Stimulated activated CD8-positive, alpha-beta memory T cell treated with anti-CD3 and anti-CD28 coated beads, Interleukin-2, amount 100 ng/mL, for 1 hour (primary cell): ENCODE measurements at places on chromosomes 11 and 22.

GRCh38 chr11:130999086-130999485, 82.8 kb upstream of the SNX19 start:
- no peak for DNase-seq

DNA sequence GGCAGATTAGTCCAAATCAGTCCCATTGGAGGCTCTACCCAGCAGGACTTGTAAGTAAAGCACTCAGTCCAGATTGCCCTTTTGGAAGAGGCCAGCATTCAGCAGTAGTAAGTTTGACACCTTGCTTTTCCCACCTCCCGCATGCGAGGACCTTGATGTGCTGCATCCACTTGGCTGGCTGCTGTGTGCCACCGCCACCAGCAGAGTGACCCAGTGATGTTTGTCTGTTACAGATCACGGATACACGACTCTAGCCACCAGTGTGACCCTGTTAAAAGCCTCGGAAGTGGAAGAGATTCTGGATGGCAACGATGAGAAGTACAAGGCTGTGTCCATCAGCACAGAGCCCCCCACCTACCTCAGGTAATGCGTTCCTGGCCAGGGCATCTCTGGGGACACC, 6.6 kb downstream of the SMARCB1 start:
- DNase-seq, result no peak

DNA sequence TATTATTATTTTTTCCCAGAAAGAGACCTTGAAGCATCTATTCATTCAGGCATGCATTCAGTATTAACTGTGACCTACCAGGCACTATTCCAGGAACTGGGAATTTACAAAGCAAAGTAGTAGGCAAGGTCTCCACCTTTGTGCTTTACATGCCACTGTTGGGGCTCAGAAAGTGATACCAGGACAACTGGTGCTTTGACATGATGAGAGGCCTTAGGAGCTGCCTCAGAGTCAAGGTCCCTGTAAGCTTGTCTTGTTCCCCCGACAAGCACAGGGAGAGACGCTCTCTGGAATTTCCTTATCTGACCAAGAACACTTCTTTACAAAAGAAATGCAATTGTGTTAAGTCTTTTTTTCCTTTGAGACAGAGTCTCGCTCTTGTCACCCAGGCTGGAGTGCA, 2.3 kb upstream of the HMOX1 start:
- DNase-seq, result no peak

DNA sequence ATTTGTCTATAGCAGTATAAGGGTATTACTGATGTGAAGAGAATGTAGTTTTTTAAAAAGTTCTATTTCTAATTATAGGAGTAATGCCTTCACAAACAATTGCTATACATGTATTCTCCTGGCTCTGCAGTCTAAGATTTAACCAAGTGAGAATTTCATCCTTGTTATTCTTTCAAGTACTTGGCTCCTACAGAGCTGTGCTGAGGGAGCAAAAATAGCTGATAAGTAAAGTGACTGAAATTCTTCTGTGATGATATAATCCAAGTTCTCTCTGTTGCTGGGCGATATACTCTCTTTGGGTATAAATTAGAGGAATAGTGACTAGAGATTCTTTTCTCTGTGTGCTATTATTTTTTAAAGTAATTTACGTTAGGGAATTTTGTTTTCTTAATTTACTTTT, 68.0 kb downstream of the PGR start:
- DNase-seq, result no peak

- DNase-seq, result no peak
Measured at GRCh38 chr22:42714308-42714707, 6.4 kb downstream of the A4GALT start.

DNA sequence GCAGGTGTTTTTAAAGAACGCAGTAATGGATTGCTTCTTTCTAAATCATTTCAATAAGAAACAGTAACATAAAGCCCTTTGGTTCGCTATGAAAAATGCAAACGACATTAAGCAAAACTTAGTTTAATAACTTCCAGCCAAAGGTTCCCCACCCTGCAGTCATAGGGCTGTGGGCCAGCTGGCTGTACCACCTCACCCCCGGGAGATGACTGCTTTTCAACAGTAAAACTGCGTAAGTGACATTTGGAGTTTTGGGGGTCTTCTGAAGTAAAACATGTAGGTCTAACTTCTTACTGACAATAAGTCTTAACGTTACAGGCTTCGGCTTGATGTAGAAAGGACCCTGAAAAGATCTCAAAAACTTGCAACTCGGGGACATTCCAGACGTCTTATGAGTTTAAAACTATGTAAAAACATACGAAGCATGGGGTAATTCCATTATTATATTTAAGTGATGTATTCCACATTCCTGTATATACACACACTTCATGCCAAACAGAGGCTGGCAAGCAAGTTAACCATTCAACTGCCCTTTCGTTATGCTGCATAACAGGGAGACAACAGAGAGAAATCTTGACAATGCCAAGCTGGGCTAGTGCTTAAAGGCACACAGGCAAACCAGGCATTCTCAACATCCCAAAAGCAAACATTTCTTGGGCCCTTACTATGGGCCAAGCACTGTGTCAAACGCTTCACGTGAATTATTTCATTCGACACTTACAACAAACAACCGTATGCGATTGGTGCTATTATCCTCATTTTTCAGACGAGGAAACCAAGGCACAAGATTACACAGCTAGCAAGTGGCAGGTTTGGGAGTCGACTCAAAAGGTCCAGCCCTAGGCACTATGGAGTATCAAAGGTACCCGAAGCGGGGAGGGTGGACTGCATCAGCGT, 1.2 kb downstream of the MRTFA start:
- no peak for DNase-seq

GRCh38 chr11:66846671-66847091, 3.4 kb downstream of the RCE1 start:
- DNase-seq, result no peak

GRCh38 chr22:20111689-20112622, 3.9 kb upstream of the RANBP1 start:
- DNase-seq, result no peak
